ENCODE measurements at places on chromosomes 7 and 10.

DNA sequence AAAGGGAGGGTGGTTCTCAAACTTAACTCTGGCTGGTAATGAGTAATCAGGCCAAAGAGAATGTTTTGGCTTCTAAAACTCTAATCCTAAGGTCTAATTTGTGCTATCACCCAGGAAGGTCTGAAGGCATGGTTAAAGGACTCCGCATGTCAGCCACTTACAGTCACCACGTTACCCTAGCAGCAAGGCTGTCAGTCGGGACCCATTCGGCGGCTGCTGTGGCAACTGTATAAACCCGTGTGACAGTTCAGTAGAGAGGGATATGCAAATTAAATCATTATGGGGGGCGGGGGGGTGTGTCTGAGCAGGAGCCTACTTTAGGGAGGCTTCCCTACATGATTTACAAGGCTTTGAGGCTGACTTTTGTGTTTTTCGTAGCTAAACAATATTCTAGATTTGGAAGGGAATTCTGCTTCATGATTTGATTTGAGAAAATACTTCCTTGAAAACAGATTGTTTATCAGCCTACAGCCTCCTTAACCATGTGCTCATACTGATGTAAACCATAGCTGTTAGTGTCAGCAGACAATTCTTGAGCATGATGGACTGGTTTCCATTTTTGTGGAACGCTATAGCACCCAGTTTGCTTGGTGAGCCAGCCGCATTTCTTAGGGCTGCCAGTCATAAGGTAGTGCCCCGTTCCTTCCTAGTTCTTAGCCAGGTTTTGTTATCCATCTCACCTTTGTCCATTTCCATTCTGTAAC is 284.4 kb downstream of the USP6NL start:
- no peak overlapping the region for H3K27ac ChIP-seq
- DNase-seq = no peak
- H3K4me3 ChIP-seq = no peak overlapping the region
- peaks cover 2% of the 10 kb centered on the region for H3K4me1 ChIP-seq
- H3K27me3 ChIP-seq = no peaks in the 10 kb centered on the region
- H3K36me3 ChIP-seq = no peaks in the 10 kb centered on the region

GRCh38 chr7:63054191-63054661 is 944.4 kb upstream of the ZNF722 start:
- no peaks in the 10 kb centered on the region for H3K27me3 ChIP-seq
- H3K27ac ChIP-seq = no peak overlapping the region
- H3K4me1 ChIP-seq = no peaks in the 10 kb centered on the region
- no peak for DNase-seq
- no peaks in the 10 kb centered on the region for H3K36me3 ChIP-seq

GRCh38 chr10:57917019-57917418 is 350.7 kb downstream of the IPMK start:
- H3K4me3 ChIP-seq = no peak overlapping the region
- no peaks in the 10 kb centered on the region for H3K36me3 ChIP-seq

- H3K27me3 ChIP-seq = no peaks in the 10 kb centered on the region
- no peaks in the 10 kb centered on the region for H3K36me3 ChIP-seq
- peak; percentile 1 for DNase-seq
- no peak overlapping the region for H3K4me3 ChIP-seq
- no peaks in the 10 kb centered on the region for H3K4me1 ChIP-seq
These were observed 108.4 kb upstream of the ZWINT start for GRCh38 chr10:56469482-56469881.

DNA sequence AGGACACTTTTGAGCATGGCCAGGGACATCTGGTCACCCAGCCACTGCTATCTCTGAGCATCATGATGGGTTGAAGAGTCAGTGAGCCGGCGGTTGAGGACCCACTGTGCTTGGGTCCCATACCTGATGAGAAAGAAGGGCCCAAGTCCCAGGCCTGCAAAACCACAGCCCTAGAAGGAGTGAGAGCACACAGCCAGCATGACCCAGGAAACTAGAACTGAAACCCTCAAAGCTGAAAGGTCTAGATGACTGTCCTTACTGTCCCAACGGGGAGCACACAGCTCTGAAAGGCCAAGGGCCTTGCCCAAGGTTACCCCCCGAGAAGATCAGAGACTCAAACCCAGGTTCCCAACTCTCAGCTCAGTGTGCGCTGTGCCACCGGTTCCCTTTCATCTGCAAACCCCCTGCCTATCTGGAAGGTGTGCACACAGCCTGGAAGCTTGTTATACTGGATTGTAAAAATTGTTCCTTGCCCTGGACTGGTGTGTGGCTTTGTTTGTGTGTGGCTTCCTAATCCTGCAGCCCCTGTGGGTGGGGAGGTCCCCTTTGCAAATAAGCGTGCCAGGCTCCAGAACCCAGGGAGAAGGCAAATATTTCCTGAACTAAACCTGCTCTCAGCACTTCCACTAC is 22.6 kb upstream of the PSAP start:
- no peaks in the 10 kb centered on the region for H3K4me1 ChIP-seq
- no peak for DNase-seq
- H3K36me3 ChIP-seq = no peaks in the 10 kb centered on the region
- no peaks in the 10 kb centered on the region for H3K27me3 ChIP-seq
- no peak overlapping the region for H3K4me3 ChIP-seq

DNA sequence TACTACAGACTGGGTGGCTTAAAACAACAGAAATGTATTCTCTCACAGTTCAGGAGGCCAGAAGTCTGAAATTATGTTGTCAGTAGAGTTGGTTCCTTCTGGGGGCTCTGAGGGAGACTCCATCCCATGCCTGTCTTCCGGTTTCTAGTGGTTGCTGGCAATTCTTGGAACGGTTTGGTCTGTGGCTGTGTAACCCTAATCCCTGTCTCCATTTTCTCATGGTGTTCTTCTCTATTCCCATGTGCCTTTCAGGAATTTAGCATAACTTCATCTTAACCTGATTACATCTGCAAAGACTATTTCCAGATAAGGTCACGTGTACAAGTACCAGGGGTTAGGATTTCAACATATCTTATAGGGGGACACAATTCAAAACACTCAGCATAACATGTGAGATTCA is 73.2 kb downstream of the FAM241B start:
- H3K36me3 ChIP-seq = no peaks in the 10 kb centered on the region
- H3K4me1 ChIP-seq = no peaks in the 10 kb centered on the region
- no peak overlapping the region for H3K4me3 ChIP-seq
- DNase-seq = no peak

DNA sequence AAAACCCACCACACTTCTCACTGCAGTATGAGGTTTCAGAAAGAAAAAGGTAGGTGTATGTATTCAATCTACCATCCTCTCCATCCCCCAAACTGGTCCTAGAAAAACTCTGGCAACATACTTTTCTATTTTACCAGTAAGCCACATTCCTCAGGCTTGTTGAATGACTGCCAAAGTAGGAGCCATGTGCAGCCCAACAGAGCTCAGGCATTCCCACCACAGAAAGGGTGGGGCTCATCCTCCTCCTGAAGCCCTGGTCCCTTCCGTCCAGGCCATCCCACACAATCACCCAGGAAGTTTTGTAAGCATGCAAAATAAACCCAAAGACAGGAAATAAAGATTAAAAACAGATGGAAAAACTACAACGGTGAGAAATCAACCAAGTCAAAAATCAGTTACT is 57.2 kb downstream of the MAD1L1 start:
- no peaks in the 10 kb centered on the region for H3K27me3 ChIP-seq
- H3K27ac ChIP-seq = no peak overlapping the region
- H3K36me3 ChIP-seq = peaks cover 1% of the 10 kb centered on the region
- DNase-seq = peak; percentile 57

- H3K36me3 ChIP-seq = no peaks in the 10 kb centered on the region
- H3K4me1 ChIP-seq = no peaks in the 10 kb centered on the region
- no peak overlapping the region for H3K4me3 ChIP-seq
- no peak overlapping the region for H3K27ac ChIP-seq
- no peak for DNase-seq
These were observed 751.8 kb upstream of the IGFBP3 start for GRCh38 chr7:46672861-46673260.

- H3K27ac ChIP-seq = no peak overlapping the region
- H3K4me1 ChIP-seq = peaks cover 2% of the 10 kb centered on the region
- DNase-seq = peak; percentile 77
- H3K27me3 ChIP-seq = no peaks in the 10 kb centered on the region
- no peak overlapping the region for H3K4me3 ChIP-seq
These were observed 445.5 kb upstream of the MKI67 start for GRCh38 chr10:128571745-128572144.

DNA sequence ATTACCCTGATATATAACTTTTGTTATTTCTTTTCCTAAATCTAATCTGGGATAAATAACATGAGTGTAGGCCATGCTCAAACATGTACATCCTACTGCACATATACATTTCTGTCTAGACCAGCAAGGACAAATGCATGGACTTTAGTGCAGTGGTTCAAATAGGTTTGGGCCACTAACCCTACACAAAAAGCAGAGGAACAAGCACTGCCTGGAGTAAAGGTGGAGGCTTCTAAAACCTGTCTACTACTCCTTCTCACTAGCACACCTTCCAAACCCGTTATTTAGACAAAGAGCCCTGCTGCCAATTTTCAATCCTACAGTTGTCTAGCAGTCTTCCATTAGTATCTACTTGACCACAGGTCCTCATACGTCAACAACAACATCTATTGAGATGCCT is 34.8 kb downstream of the SGCE start:
- no peak for DNase-seq
- H3K36me3 ChIP-seq = no peaks in the 10 kb centered on the region
- H3K27ac ChIP-seq = no peak overlapping the region
- H3K4me3 ChIP-seq = no peak overlapping the region
- no peaks in the 10 kb centered on the region for H3K27me3 ChIP-seq

DNA sequence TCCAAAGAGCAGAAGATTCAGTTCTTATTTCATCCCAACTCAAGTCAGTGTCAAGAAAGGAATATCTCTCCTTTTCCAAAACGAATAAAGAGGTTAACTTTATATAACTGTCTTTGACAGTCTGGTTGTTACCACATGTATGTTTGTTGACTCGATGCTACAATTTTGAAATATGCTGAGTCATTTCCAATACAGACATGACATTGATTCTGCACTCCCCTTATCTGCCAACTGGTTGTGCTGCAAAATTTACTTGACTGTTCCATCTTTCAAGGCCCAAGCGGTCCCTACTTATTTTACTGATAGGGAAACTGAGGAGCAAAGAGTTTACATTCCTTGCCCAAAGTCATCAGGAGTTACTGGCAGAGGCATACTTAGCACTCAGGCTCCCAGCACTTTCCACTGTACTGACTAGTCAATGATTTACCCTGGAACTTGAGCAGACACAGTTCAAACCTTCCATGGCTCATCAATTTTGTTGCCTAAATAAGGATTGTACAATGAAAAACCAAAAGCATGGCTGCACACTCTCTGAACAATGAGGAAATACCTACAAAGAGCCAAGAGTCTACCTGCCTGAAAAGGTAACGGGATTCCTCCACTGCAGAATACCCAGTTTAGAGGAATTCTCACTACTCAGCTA is 52.8 kb downstream of the ABLIM1 start:
- no peaks in the 10 kb centered on the region for H3K4me1 ChIP-seq
- H3K27me3 ChIP-seq = no peaks in the 10 kb centered on the region

GRCh38 chr7:30206491-30206890 is 71.7 kb downstream of the MTURN start:
- DNase-seq = peak; percentile 47
- no peak overlapping the region for H3K4me3 ChIP-seq
- H3K27me3 ChIP-seq = no peaks in the 10 kb centered on the region

DNA sequence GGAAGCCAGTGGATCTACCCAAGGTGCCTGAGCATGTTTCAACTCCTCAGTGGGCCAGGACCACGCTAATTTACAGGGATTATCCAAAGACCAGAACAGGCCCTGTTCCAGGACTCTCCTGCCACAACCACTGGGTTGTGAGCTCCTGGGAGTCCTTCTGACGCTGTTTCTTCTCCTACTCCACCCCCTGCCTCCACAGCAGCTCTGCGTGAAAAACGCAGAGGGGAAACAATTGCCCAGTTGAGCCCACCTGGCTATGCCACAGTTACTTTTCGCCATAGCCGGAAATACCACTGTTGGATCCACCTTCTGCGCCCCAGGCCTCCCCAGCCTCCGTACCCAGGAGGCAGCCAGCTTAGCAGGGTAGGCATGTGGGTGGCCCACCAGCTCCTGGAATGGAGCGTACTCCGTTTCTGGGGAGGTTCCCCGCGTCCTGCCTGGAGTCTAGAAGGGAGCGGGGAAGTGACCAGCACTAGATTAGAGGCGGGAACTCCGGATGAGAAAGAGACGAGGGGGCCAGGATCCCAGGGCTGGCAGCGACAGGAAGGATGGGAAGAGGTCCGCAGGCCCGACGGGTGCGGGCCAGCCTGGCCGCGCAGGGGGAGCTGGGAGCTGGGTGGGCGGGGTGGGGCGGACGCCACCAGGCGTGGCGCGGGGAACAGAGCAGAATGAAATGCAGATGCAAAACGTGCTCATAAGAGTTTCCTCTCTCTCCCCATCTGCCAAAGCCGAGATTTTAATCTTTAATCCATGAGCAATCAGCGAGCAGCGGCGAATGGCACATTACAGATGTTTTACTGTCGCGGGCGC is 32.1 kb upstream of the PAX2 start:
- H3K4me3 ChIP-seq = peak overlapping the region; percentile 19
- H3K4me1 ChIP-seq = no peaks in the 10 kb centered on the region
- H3K36me3 ChIP-seq = no peaks in the 10 kb centered on the region
- DNase-seq = peak; percentile 27
- no peak overlapping the region for H3K27ac ChIP-seq
- H3K27me3 ChIP-seq = peaks cover 65% of the 10 kb centered on the region

GRCh38 chr10:68208424-68209042 is 23.4 kb downstream of the ATOH7 start:
- H3K4me3 ChIP-seq = no peak overlapping the region
- H3K36me3 ChIP-seq = no peaks in the 10 kb centered on the region
- no peaks in the 10 kb centered on the region for H3K27me3 ChIP-seq
- peak; percentile 95 for DNase-seq
- no peaks in the 10 kb centered on the region for H3K4me1 ChIP-seq

- peaks cover 2% of the 10 kb centered on the region for H3K4me1 ChIP-seq
- H3K36me3 ChIP-seq = no peaks in the 10 kb centered on the region
- no peak overlapping the region for H3K27ac ChIP-seq
- no peak overlapping the region for H3K4me3 ChIP-seq
- DNase-seq = peak; percentile 82
These were observed 33.4 kb upstream of the ABLIM1 start for GRCh38 chr10:114691442-114691941.

GRCh38 chr10:7243139-7243538 is 167.7 kb downstream of the SFMBT2 start:
- H3K36me3 ChIP-seq = no peaks in the 10 kb centered on the region
- no peak overlapping the region for H3K27ac ChIP-seq
- no peaks in the 10 kb centered on the region for H3K4me1 ChIP-seq
- H3K4me3 ChIP-seq = no peak overlapping the region
- no peaks in the 10 kb centered on the region for H3K27me3 ChIP-seq

- no peak overlapping the region for H3K27ac ChIP-seq
- H3K36me3 ChIP-seq = no peaks in the 10 kb centered on the region
- no peak overlapping the region for H3K4me3 ChIP-seq
- H3K4me1 ChIP-seq = no peaks in the 10 kb centered on the region
These were observed 51.0 kb downstream of the GRID1 start for GRCh38 chr10:86315549-86315942.

DNA sequence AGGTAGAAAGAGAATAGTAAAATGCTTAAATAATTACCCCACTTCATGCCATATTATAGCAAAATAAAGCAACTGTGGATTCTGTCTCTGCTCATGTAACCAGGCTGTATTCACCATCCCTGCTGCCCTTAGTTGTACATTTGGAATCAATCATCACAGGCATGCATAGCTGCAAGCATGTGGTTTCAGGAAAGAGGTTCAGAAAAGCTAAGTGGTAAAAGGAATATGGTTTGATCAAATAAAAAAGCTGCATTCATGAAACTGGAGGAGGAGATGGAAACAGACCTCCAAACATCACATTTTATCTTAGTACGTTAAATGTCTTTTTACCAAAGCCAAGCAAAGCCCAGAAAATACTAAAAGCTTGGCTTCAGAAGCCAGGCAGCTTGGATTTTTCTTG is 81.3 kb downstream of the ADAM22 start:
- no peak overlapping the region for H3K4me3 ChIP-seq
- no peaks in the 10 kb centered on the region for H3K36me3 ChIP-seq
- H3K27ac ChIP-seq = no peak overlapping the region
- H3K27me3 ChIP-seq = no peaks in the 10 kb centered on the region
- DNase-seq = no peak

Data from mesendoderm (in vitro differentiated cells).